Mammary epithelial cell (primary cell): ENCODE measurements at places on chromosomes 2 and 18. TPM values are rescaled to one million over a fixed set of nuclear protein-coding genes. Genes with fewer than 3 reads are reported as not detected.
A peak's percentile ranks its signal among the peaks of the same experiment; 100 is the strongest.

Gene NFE2L2
- polyA plus RNA-seq: 107 TPM

Gene DNER
- polyA plus RNA-seq: 5.7 TPM

- peak; percentile 96 for DNase-seq
These were observed 9.8 kb downstream of the MALL start for GRCh38 chr2:110105608-110106467.

GRCh38 chr2:20677301-20678085 is 10.5 kb downstream of the GDF7 start:
- DNase-seq: no peak

GRCh38 chr2:135840601-135841000 is 3.6 kb upstream of the LCT start:
- no peak for DNase-seq
